ELR (cell line): ENCODE measurements at places on chromosomes 4 and X.
A peak's percentile ranks its signal among the peaks of the same experiment; 100 is the strongest.

GRCh38 chr4:114021451-114021850, 42.0 kb upstream of the ARSJ start:
- DNase-seq = no peak

GRCh38 chr4:159023741-159024140, 79.1 kb upstream of the RAPGEF2 start:
- DNase-seq = no peak

DNA sequence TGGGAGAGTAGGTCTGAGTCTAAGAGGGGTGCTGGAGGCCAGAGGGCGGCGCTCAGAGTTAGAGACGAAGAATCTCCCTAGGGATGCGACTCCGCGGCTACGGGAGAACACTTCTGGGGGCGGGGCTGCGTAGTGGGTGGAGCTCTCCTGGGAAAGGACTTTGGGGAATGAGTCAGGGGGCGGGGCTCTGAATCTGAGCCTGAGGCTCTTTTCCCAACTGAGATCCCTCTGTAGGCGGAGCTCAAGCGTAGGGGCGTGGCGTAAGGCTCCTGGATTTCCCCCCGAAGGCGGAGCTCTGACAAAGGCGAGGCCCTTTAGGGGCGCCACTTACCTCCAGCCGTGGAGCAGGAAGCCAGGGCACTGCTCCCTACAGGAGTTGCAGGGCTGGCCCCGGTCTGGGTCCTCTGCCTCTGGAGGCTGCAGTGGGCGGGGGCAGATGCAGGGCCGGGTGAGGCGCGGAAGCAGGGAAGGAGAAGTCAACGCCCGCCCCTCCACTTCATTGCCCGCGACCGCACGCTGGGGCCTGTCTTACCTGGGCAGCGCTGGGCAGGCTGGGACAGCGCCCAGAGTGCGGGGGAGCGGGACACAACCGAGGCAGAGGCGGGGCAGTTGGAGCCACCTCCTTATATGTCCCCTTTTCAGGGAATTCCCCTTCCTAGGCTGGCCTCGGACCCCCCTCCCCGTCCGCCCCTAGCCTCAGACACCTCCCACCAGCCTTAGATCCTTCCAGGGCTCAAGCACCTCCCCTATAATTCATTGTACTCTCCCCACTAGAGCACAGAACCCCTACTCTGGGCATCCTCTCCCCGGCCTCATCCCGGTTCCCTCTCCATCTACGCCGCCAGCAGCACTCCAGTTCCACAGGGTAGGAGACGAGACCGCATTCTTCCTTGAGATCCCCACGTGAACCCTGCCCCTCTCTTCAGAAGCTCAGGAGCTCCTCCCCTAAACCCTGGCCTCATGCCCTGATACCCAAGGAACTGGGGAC, 1.6 kb downstream of the PRICKLE3 start:
- DNase-seq = peak; percentile 94

GRCh38 chr4:176321589-176321988, 1.8 kb downstream of the SPCS3 start:
- DNase-seq = no peak

GRCh38 chrX:2901367-2902036, 27.6 kb downstream of the ARSD start:
- no peak for DNase-seq

- peak; percentile 91 for DNase-seq
Observed at GRCh38 chr4:2936773-2937145, 26.4 kb downstream of the NOP14 start.

DNA sequence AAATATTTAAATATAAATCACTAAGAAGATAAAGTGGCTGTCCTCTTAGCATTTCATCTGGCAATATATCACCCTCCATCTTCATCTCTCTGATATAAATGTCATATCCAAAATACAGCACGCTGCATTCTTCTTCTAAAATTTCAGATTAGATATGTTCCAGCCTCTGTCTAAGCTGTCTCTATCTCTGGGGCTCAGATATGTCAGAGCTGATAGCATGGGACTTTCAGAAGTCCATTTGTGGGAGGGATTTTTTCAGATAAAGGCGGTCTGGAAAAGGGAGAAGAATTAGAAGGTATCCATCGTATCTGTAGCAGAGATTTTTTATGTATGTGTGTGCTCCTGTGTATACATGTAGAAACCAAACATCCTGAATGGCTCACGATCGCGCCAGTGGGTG, 25.0 kb upstream of the CD38 start:
- DNase-seq = no peak

DNA sequence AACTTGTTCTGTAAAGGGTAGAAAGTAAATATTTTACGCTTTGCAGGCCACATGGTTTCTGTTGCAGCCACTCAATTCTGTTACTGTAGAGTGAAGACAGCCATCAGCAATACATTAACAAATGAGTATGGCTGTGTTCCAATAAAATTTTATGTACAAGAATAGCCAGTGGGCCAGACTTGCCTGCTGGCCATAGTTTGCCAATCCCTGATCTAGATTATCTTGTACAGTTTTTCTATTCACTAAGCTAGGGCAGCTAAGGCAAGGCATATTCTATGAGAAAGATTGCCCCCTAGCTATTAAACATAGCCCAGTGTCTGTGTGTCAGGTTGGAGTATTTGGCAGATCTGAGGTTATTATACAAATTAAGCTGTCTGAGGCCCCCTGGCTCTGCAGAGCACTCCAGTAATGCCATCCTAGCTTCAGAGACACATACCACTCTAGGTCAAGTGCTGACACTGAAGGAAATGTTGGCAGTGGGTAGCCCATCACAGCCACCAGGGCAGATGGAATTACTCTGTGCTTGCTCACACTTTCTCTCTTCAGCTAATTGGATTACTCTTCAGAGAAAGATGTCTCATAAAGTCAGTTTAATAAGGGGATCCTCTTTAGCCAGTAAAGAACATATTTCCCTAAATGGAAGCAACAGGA, 40.7 kb downstream of the MTTP start:
- DNase-seq = no peak

DNA sequence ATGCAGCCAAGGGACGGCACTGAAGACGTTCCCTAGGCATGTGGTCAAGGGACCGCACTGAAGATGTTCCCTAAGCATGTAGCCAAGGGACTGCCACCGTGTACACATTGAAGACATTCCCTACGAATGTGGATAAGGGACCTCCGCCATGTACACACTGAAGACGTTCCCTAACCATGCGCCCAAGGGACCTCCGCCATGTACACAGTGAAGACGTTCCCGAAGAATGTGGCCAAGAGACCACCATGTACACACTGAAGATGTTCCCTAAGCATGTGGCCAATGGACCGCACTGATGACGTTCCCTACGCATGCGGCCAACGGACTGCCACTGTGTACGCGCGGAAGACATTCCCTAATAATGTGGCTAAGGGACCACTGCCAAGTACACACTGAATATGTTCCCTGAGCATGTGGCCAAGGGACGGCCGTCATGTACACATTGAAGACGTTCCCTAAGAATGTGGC, 48.4 kb downstream of the DHRSX start:
- no peak for DNase-seq

DNA sequence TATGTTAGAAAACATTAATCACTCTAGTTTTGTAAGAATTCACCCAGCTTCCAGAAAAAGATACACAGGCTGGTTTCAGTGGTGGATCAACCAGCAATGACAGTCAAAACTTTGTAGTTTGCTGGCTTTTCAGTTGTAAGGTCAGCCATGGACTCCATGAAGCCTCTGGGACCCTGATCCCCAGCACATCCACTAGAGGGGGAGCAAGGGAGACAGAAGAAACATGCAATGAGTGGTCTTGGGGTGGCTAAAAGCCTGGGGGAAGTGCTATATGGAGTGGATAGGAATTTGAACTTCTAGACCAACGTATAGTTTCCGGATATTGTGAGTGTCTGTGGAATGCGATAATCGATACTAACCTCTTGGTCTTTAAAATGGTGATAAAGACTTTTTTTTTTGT, 72.7 kb downstream of the AFF2 start:
- DNase-seq = no peak

DNA sequence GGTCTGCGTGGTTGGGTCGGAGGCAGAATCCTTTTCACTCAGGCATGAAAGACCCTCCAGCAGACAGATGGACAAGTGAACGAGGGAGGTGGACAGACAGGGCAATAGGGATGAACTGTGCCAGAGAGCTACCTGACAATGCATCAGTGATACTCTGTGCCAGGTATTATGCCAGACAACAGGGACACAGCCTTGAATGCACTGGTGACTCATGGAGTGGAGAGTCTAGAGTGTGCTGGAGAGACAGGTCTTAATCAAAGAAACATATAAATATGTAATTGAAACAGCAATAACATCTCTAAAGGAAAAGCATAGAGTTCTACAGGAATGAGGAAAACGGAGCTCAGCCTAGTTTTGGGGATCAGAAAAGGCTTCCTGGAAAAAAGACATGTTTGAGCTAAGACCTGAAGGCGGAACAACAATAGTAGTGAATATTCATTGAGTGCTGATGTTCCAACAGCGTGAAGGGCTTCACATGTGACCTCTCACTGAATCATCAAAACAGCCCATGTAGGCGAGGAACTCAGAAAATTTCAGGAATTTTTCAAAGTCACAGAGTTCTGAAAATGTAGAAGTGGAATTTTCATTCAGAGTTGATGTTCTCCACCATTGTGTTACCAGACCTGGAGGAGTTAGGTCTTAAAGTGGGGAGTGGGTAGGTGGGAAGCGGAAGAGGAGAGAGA, 20.0 kb upstream of the FGFBP2 start:
- peak; percentile 49 for DNase-seq
